ENCODE measurements at places on chromosomes 11 and 22.

DNA sequence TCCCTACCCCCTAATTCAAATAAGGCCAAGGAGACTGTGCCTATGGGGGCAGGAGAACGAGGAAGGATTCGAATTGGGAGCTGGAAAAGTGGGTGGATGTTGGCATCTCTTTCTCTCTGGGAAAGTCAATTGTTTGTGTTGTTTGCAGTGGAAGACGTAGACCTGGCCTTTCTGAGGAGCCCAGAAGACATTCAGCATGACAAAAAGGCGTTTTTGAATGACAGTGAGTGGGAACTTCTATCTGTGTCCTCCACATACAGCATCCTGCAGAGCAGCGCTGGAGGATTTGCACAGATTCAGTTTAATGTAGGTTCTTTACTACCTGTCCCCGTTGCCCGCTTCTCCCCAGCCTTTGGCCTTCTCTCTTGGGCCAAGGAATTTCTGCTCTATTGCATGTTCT, 28.2 kb downstream of the HTR3B start:
- DNase-seq: no peak

GRCh38 chr11:31861011-31861410, 49.9 kb upstream of the PAX6 start:
- no peak for DNase-seq

GRCh38 chr11:104442321-104442720, 278.4 kb upstream of the PDGFD start:
- DNase-seq: no peak

GRCh38 chr22:42185915-42186439, 55.4 kb upstream of the CYP2D6 start:
- peak; percentile 19 for DNase-seq

DNA sequence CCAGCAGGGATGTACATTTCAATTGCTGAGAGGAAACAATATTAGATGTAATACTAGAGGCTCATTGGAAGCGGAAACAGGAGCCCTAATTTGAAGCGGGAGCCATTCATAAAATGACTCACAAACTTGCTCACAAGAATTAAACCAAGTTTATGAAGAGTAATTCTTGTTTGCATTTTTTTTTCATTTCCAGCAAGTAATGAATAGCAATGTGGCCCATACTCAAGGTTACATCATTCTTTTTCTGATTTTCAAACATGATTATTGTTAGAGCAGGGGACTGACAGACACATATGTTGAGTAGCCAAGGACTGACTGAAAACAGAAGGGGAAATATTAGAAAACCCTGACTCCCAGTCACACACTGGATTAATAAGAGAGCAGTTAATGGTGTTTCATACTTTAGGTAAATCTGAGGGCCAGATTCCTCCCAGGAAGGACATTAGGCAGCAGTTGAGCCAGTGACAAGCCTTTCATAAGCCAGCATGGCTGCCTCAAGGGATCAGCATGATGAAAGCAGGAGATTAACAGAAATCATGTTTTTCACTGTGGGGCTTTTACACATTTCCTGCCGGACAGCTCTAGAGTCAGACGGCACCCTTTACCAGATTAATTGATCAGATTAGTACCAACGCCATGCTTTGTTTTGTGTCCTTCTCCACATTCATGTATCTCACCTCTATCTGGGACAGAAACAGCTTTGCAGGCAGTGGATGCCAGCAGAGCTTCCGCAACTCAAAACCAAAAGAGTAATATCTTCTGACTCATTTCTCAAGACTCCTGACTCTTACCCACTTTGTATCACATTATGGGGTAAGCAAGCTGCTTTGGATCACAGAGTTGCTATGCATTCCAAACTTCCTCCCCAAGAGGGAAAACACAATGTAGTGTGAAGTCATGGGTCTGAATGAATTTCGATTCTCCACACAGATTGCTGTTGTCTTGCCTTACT, 831.6 kb downstream of the KCNA4 start:
- no peak for DNase-seq

- DNase-seq: no peak
Observed at GRCh38 chr11:91967691-91968045, 256.9 kb upstream of the FAT3 start.

DNA sequence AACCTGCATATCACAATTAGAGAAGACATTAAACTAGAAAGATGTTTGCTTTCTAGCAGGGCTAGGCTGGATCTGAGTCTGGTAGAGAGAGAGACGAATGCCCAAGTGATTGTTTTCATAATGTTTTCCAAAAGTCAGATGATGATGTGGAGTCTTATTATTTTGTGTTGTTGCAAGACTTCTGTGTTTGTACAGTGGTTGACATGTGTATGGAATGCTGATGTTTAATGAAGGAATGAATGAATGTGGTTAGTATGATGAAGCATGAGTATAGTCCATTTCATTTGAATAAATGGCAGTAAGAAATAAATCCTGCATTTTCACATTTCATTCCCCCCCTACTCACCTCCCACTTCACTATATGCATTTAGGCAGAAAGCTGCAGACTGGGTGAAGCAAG, 69.6 kb downstream of the PPP2R1B start:
- DNase-seq: no peak

GRCh38 chr11:9428706-9429105, 32.1 kb upstream of the ZNF143 start:
- DNase-seq: no peak

DNA sequence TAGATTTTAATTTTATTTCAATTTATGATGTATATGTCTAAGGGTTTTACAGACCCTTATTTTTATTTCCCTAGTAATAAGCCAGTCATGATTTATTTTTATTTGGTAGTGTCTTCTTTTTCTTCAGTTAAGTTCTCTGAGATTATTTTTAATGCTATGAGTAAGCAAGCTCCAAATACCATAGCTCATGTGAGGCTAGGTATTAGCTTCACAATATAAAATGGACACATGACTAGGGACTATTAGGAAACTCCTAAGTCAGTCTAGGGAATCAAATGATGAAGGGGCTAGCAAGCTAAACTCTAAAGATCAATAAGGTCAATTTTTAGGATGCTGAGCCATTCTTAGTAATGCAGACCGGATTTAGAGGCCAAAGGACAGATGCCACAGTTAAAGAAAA, 45.9 kb downstream of the CKAP5 start:
- DNase-seq: no peak

DNA sequence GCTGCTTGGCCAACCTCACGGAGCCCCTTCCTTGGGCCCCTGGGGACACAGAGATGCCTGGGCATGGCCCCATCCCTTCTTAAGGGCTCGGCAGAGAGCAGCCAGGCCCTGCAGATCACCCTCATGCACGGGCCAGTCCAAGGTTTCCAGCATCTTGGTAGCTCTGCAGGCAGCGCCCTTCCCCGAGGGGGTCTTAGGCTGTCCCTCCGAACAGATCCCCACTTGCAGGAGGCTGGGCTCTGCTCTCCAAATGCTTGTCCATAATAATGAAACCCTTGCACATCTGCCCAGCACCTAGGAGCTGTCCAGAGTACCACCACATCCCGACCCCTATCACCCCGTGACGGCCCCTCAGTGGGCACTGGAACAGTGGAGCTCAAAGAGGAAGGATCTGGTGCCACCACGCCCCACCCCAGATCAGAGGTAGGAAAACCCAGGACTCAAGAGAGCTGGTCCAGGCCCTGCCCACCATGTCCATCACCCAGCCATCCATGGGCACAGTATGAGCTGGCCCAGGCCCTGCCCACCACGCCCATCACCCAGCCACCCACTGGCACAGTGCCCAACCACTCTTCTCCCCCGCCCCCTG, 92.5 kb upstream of the PRR5 start:
- no peak for DNase-seq

DNA sequence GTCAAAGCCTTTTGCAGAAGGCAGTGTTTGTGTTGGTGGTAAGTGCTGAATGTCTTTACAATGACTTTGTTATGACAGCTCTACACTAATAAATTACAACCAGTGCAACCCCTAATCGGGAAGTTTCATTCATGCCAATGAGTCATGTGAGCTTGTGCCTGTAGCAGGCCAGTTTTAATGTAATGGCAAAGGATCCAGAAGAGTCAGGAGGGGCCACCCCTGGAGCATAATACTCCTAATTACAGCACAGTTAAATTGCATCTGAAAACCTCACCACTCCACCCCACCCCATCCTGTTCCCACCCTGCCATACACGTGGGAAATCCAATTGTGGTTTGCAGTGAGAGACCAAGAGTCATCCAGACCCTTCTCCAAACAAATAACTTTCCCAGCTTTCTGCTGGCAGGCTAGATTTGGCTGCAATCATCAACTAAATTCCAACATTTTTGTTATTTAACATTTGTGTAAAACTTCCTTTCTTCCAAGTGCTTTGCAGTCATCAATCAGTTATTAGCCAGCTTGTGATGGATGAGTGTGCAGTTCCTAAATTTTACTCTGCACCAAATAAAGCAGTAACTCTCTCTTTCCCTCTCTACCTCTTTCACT, 277.3 kb upstream of the FAT3 start:
- peak; percentile 90 for DNase-seq

- DNase-seq: no peak
Observed at GRCh38 chr11:73200256-73200655, 17.8 kb upstream of the P2RY2 start.

DNA sequence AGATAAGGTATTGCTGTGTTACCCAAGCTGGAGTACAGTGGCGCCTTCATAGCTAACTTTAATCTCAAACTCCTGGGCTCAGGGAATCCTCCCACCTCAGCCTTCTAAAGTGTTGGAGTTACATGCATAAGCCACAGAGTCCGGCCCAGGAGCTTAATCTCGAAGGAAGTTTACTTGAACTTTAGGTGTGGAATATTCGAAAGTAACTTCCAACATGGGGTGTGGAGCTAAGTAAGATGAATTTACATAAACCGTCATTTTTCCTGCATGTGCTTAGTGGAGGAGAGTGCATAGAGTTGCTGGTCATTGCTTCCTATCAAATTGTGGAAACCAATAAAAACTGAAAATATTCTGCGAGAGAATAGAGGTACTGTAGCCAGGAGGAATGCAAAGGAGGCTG, 1.5 kb downstream of the ATG13 start:
- no peak for DNase-seq

GRCh38 chr11:133984828-133985227, 28.1 kb upstream of the IGSF9B start:
- no peak for DNase-seq
